Purkinje cell (primary cell): ENCODE measurements at places on chromosomes 1 and 21. TPM values are rescaled to one million over a fixed set of nuclear protein-coding genes. Genes with fewer than 3 reads are reported as not detected.

The RAD54L gene
- polyA plus RNA-seq = not detected in 2 replicates

The TSSK3 gene
- polyA plus RNA-seq = not detected in 2 replicates

The CCDC24 gene
- 2.1 and 9.7 TPM in 2 replicates for polyA plus RNA-seq

The POGZ gene
- polyA plus RNA-seq = 11.5 and 22.1 TPM in 2 replicates

The IARS2 gene
- polyA plus RNA-seq = 14.6 and 17.4 TPM in 2 replicates

The KCNE2 gene
- 0.31 TPM in 1 of 2 replicates, not detected in the other for polyA plus RNA-seq

The OR2T11 gene
- not detected in 2 replicates for polyA plus RNA-seq

The CLDN19 gene
- not detected in 2 replicates for polyA plus RNA-seq

The DIO1 gene
- not detected in 2 replicates for polyA plus RNA-seq

The FMO2 gene
- 0.34 TPM in 1 of 2 replicates, not detected in the other for polyA plus RNA-seq

The POU3F1 gene
- polyA plus RNA-seq = not detected in 2 replicates

The GJA5 gene
- not detected in 2 replicates for polyA plus RNA-seq

The C1orf174 gene
- polyA plus RNA-seq = 15.2 and 20.7 TPM in 2 replicates

The LCE2B gene
- polyA plus RNA-seq = not detected in 2 replicates

The TMCC2 gene
- 0.14 and 0.93 TPM in 2 replicates for polyA plus RNA-seq

The SPATA1 gene
- polyA plus RNA-seq = 0.41 TPM in 1 of 2 replicates, not detected in the other

The ASCL5 gene
- polyA plus RNA-seq = 0.73 TPM in 1 of 2 replicates, not detected in the other

The RAB42 gene
- not detected in 2 replicates for polyA plus RNA-seq

The OR2L8 gene
- polyA plus RNA-seq = not detected in 2 replicates

The OR2G6 gene
- polyA plus RNA-seq = not detected in 2 replicates

The PGLYRP4 gene
- not detected in 2 replicates for polyA plus RNA-seq

The PGBD5 gene
- polyA plus RNA-seq = 8.1 TPM in 2 replicates

The AIRE gene
- polyA plus RNA-seq = not detected in 2 replicates

The PYHIN1 gene
- not detected in 2 replicates for polyA plus RNA-seq

The ANKRD65 gene
- polyA plus RNA-seq = 0.24 TPM in 1 of 2 replicates, not detected in the other

The GUCA2B gene
- not detected in 2 replicates for polyA plus RNA-seq

The S100A6 gene
- 19.2 and 39.7 TPM in 2 replicates for polyA plus RNA-seq

The MEGF6 gene
- 0.36 TPM in 1 of 2 replicates, not detected in the other for polyA plus RNA-seq

The HLX gene
- 0.17 TPM in 1 of 2 replicates, not detected in the other for polyA plus RNA-seq

The AADACL3 gene
- polyA plus RNA-seq = not detected in 2 replicates

The DENND2C gene
- polyA plus RNA-seq = 2.4 and 2.9 TPM in 2 replicates

The SMIM1 gene
- polyA plus RNA-seq = not detected in 2 replicates

The CFAP107 gene
- polyA plus RNA-seq = not detected in 2 replicates

The NES gene
- polyA plus RNA-seq = 1.4 and 2.3 TPM in 2 replicates

The RAB7B gene
- polyA plus RNA-seq = not detected in 2 replicates

The CHODL gene
- 3.4 and 4.4 TPM in 2 replicates for polyA plus RNA-seq

The COL6A2 gene
- polyA plus RNA-seq = 0.32 TPM in 1 of 2 replicates, not detected in the other

The E2F2 gene
- not detected in 2 replicates for polyA plus RNA-seq

The DMRTA2 gene
- polyA plus RNA-seq = not detected in 2 replicates

The ARF1 gene
- polyA plus RNA-seq = 69.6 and 120 TPM in 2 replicates

The HAO2 gene
- polyA plus RNA-seq = not detected in 2 replicates

The SFN gene
- not detected in 2 replicates for polyA plus RNA-seq

The TTC22 gene
- not detected in 2 replicates for polyA plus RNA-seq

The RBM11 gene
- polyA plus RNA-seq = 47.7 and 110 TPM in 2 replicates

The OR2AK2 gene
- polyA plus RNA-seq = not detected in 2 replicates

The LRRC53 gene
- 1.6 TPM in 1 of 2 replicates, not detected in the other for polyA plus RNA-seq

The ADAMTS5 gene
- polyA plus RNA-seq = 0.15 and 1.0 TPM in 2 replicates

The SLC44A3 gene
- 10.3 and 10.9 TPM in 2 replicates for polyA plus RNA-seq

The IGSF8 gene
- polyA plus RNA-seq = 6.4 and 17.5 TPM in 2 replicates

The PTGER3 gene
- polyA plus RNA-seq = 0.20 TPM in 1 of 2 replicates, not detected in the other

The GNG4 gene
- 42.4 and 56.8 TPM in 2 replicates for polyA plus RNA-seq

The LRRIQ3 gene
- polyA plus RNA-seq = 3.3 and 4.6 TPM in 2 replicates

The SERPINC1 gene
- polyA plus RNA-seq = not detected in 2 replicates

The CYP4X1 gene
- polyA plus RNA-seq = 30.0 and 42.0 TPM in 2 replicates

The OR2T8 gene
- polyA plus RNA-seq = not detected in 2 replicates

The GMEB1 gene
- polyA plus RNA-seq = 0.51 and 2.0 TPM in 2 replicates
